ENCODE measurements at places on chromosomes 3 and 15.

DNA sequence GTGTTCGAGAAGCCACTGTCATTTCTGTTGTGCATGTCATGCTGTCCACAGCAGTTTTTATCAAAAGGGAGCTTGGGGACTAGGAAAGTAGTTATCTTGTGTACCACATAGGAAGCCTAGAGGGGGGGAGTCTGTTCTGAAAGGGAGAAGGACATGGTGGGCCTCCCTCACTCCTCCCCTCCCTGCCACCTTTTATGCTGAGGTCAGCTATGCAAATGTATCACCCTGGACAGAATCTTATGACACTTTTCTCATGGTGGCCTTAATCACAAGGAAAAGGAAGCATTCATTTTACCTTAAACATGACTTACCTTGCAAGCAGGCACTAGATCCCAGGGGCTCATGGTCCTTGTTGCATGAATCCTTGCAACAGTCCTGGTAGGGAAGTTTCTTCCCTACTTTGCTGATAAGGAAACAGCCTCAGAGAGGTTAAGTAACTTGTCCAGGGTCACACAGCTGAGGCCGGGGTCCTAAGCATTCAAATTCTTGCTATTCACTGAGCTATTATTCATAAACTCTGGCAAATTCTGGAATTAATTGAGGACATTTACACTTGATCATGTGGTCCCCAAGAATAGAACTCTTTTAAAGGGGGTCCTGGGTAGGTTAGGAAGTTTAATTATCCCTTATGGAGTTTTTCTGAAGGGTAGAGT is 81.1 kb upstream of the SLC6A1 start:
- no peak for DNase-seq

- no peak for DNase-seq
These were observed 128.7 kb downstream of the APBA2 start for GRCh38 chr15:29014493-29014892.

DNA sequence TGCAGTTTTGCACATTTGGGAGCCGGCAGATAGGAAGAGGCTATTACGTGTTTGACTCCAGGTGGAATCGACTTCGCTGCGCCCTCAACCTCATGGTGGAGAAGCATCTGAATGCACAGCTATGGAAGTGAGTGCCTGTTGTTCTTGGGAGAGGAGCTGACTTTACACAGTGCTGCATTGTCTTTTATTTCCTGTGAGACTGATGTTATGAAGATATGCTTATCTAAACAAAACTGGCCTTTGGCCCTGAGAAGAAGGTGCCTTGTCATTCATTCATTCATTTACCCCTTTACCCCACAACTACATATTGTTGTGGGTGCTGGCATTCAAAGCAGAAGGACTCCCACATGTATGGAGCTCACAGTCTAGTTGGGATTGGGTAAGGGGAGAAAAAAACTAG is 32.6 kb downstream of the PSMD6 start:
- DNase-seq = no peak

DNA sequence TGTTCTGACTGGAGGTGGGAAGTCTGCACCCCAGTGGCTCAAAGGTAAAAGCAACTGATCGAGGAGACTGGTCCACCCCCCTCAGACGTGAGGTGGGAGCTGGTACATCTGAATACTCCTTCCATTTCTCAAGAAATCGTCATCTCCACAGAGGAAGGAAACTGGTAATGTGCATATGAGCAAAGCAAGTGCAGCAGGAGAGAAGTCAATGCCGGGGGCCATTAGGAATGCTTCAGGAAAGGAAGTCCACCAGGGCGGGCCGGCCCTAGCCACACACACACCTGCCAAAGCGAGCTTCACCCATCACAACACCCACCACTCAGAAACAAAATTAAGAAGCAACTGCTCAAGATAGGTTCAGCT is 8.5 kb downstream of the TBC1D2B start:
- DNase-seq = no peak

DNA sequence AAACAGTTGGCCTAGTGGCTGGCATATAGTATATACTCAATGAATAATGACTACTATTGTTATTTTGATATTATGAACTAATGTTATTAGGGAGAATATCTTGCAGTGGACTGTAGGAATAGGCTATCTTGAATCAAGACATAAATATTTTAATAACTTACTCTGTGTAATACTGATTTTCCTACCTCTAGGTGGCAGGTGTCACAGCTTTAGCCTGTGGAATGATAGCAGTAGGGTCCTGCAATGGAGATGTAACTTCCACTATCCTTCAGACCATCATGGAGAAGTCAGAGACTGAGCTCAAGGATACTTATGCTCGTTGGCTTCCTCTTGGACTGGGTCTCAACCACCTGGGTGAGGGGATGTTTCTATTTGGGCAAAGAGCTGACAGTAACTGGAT is 6.5 kb downstream of the PSMD2 start:
- no peak for DNase-seq

- no peak for DNase-seq
These were observed 8.5 kb downstream of the IP6K2 start for GRCh38 chr3:48708481-48708889.

- DNase-seq = no peak
These were observed 12.2 kb downstream of the SLCO2A1 start for GRCh38 chr3:134017490-134017889.

DNA sequence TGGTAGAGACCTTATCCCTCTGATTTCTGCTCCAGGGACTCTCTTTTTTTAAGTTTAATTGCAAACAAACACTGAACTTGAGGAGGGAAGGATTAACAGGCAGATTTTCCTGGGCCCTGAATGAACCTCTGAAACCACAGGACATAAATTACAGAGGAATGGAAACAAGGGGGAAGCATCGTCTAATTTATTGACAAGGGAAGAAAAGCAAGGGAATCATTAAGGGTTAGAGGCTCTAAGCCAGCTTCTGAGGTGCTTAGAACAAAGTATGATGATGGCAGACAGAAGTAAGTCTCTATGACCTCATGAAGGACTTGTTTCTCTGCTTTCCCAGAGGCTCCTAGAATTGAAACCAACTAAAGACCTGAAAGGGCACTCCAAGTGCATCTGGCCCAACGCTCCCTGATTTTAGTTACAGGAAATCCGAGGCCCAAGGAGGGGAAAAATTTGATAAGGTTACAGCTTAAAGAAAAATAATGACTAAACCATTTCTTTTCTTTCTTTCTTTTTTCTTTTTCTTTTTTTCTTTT is 244.7 kb upstream of the NR2E3 start:
- no peak for DNase-seq

DNA sequence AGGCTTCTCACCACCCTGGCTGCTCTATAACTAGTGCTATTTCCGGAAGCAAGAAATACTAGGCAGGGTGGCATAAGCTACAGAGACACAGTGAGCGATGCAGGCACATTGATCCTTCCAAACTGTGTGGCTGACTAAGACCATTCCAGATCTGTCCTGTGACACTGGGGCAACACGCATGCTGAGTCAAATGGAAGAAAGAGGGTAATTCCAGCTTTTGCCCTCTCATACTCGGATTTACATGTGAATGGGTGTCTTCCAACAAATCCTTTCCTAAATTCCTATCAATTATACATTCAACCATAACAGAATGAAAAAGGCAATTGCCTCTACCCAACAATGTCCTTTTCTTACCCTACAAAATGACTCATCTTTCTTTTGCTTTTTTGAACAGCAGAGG is 5.1 kb downstream of the FSIP1 start:
- no peak for DNase-seq

DNA sequence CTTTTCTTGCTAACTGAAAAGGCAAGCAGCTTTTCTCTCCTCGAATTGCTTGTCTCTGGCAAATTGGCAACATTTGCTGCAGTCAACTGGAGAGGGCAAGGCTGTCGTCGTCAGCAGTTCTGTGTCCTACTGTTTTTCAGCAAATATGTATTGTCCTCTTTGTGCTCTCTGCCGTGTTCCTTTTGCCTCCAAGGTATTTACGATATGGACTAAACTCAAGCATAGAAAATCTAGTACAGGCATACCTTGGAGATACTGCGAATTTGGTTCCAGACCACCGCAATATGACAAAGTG is 558 bp upstream of the SLC30A4 start:
- DNase-seq = peak; percentile 25

GRCh38 chr3:194162817-194163584 is 27.1 kb downstream of the HES1 start:
- no peak for DNase-seq

DNA sequence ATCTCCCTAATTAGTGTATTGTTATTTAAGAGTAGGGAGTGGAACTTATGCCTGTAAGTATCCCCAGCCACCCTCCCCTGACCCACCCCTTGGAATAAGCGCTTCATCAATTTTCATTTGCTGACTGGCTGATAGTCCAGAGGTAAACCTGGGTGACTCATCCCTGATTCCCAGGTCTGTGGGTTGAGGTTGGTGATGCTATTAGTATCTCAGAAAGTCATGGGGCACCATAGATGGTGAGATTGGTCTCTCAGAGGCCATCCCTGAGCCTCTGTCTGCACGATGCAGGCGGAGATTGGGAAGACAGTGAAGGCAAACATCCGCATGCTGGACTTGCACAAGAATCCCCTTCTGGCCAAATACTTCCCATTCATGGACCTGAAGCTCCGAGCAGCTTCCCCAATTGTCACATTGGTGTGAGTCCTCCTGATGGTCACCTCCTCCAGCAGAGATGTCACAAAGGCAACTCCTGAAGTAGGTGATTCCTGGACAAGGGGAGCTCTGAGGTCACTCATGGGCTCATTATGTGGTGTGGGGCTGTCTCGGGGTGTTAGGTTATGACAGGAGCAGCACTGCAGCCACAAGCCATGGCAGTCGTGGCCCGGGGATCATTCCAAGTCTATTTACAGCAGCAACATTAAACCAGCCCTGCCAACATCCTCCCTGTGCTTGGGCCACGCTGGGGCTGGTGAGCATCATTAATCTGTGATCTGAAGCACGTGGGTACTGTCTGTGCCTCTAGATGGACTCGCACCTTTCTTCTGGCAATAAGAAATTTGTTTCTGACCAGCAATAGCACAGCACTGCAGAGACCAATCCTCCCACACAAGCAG is 6.8 kb upstream of the TXNRD3 start:
- no peak for DNase-seq

DNA sequence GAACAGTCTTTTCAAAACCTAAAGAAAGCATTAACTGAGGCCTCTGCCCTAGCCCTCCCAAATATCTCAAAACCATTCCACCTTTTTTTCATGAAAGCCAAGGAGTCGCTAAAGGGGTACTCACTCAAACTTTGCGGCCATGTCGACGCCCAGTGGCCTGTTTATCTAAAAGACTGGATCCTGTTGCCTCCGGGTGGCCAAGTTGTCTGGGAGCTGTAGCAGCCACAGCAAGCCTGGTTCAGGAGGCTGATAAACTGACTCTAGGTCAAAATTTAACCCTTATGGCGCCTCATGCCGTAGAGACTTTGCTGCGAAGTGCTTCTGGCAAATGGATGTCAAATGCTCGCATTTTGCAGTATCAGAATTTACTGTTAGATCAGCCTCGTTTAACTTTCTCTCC is 39.5 kb downstream of the ZBTB11 start:
- DNase-seq = no peak

DNA sequence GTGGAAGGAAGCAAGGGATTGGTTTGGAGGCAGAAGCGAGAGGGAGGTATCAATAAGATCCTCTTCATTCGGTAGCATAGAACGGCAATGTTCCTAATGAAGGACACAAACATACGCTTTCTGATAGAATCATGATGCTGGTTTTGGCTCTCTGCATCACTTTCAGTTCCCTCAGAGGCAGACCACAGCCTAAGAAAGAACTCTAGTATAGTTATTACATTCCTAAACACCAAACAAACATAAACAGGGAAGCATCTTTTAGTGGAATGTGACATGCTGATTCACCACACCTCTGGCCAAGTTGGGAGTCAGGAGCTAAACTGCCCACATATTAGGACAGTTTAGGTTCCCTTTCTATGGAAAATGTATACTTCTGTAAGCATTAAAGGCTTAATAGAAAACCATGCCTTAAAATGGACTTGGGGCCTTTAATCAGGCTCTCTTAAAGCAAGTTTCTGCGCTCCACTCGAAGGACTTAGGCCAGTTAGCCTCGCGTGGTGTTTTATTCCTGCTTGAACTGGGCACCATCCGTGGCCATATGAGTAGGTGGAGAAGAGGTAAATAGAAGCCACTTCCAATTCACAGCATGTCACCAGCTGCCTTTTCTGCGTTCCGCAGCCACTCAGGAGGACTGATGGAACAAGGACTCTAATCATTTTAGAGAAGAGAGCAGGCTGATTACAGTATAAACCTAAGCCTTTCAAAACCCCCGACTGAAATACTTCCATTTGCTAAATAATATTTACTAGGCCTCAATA is 53.7 kb downstream of the CD47 start:
- DNase-seq = no peak

- no peak for DNase-seq
These were observed 166.3 kb downstream of the VGLL4 start for GRCh38 chr3:11477407-11477911.

DNA sequence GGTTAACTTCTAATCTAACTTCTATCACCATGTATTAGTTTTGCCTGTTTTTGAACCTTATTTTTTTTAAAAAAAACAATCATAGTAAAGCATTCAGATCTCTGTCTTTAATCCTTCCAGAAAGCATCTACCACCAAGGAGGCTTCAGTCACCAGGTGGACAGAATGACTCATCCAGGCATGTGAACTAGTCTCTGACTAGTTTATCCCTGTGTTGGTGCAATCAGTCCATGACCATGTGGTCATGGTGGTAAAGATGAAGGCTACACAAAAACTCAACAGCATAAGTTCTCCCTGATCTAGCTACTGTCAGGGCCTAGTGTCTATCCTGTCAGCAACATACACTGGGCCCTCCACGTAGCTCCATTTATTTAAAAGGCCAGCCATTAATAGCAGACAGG is 750.6 kb downstream of the AGBL1 start:
- DNase-seq = no peak

DNA sequence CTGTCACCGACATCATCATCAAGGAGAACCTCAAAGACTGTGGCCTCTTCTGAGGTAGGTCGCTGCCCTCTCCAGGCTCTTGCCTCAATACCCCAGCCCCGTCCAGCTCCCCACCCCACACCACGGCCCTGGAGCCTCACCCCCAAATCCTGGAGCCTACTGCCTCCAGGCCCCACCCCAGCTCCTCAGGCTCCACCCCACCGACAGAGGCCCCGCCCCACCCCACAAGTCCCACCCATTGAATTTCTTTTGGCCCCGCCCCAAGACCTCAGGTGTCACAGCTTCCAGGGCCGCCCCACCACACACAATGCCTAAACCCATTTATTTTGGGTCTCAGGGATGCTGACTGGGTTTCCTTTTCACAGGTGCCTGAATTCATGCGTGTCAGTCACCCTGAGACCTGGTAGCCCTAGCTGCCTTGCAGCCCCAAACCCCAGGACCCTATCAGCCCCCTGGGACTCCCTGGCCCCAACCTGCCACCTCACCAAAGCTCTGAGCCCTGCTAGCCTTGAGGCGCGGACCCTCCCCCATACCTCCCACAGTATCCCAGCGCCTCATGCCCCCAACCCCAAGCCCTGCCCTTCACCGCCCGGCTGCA is 3.6 kb downstream of the GNAT1 start:
- no peak for DNase-seq

DNA sequence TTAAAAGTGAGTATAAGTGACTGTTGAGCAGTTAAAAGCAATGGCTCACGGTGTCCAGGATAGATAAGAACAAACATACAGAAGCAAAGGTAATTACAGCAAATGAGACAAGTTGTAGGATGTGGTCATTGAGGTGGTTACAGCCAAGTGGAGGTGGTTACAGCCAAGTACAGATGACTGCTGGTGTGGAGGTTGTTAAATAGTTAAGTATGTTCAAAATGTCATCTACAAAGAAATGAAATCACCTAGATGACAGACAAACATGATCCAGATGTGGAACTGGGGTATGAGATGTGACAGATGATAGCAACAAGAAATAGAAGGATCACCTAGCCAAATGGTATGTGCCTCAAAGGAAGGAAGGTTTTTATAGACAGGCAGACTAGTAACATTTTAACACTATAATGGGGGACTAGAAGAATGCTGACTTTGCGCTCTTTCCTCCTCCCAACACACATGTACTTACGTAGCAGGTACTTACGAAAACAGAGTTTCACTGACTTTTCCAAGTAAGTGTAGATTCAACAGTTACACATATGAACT is 6.8 kb upstream of the ANKRD28 start:
- DNase-seq = peak; percentile 67
